ENCODE measurements at places on chromosomes 11 and 22. TPM values are rescaled to one million over a fixed set of nuclear protein-coding genes. Genes with fewer than 3 reads are reported as not detected.
A peak's percentile ranks its signal among the peaks of the same experiment; 100 is the strongest.

Gene RFPL2
- polyA plus RNA-seq, result not detected

- peak; percentile 63 for DNase-seq
Measured at GRCh38 chr11:100923555-100923954, 206.1 kb downstream of the PGR start.

- peak; percentile 28 for DNase-seq
Measured at GRCh38 chr11:22539821-22540256, 85.8 kb downstream of the FANCF start.

DNA sequence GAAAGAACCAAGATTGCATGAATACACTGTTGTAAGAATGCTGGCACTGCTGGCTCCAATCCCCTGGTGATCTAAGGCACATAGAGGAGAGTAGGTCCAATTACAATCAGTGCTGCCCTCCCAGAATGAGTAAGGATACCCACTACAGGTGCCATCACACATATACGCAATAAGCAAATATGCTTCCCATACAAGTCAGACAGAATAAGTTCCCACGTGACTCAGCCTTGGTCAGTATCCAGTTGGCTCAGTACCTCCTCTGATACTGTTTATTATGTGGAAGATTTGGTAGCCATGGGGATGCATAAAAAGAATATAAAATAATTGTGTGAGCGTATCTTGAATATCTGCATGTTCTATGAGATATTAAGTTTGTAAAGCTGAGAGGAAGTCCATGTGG is 8.9 kb upstream of the OR2D3 start:
- peak; percentile 68 for DNase-seq

- peak; percentile 13 for DNase-seq
Measured at GRCh38 chr11:119774172-119774763, 45.3 kb upstream of the NECTIN1 start.

GRCh38 chr11:36345084-36345511 is 49.0 kb downstream of the PRR5L start:
- DNase-seq, result no peak

GRCh38 chr11:46565232-46565840 is 28.5 kb downstream of the AMBRA1 start:
- DNase-seq, result no peak

- DNase-seq, result no peak
Measured at GRCh38 chr11:33932721-33933120, 40.8 kb upstream of the LMO2 start.
